ENCODE measurements at places on chromosomes 7 and 10.

DNA sequence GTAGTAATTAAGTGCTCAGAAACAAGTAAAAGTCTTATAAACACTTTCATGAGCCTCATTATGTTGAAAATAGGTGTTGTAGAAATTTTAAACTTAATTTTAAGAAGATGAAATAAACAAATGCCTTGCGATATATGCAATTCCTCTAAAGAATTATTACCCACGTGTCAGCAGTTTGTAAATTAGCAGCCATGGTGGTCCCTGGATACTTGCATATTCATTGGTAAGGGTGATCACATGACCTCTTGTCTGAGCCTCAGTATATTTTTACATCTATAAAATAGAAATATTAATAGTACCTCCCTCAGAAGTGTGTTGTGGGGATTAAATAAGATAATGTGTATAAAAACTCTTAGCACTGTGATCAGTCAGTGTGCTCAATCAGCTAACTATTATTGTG lies 141.5 kb upstream of the SVIL start:
- no peak for DNase-seq

GRCh38 chr10:100114976-100115770 lies 33.5 kb upstream of the CPN1 start:
- DNase-seq = no peak

DNA sequence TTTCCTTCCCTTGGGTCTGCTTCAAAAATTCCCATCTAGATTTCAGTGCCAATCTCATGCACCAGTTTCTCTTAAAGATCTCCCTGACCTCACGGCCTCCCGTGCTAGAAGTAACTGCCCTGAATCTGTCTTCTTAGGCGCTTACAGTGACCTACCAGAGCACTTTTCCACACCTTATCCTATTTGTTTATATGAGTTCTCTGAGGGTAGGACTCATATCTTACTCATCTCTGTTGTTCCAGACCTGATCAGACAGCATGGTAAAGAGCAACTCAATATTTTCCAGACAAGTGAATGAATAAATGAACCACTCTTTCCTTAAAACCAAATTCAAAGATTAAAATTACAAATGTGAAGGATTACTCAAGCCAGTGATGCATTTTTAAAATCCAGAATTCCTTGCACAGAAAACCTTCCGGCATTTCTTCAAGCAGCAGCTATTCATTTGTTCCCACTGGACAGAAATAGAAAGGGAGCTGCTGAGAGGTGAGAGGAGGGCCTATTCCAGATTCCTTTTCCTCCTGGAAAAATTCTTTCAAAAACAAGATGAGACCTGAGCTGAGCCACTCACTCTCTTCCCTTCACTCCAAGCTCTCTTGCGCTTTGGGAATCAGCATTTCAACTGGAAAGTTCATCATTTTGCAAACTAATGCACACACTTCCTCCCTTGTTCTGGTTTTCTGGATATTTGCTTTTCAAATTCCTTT lies 94.6 kb downstream of the ELMO1 start:
- no peak for DNase-seq

- DNase-seq = no peak
These were observed 177.4 kb downstream of the ADK start for GRCh38 chr10:74328388-74328787.

DNA sequence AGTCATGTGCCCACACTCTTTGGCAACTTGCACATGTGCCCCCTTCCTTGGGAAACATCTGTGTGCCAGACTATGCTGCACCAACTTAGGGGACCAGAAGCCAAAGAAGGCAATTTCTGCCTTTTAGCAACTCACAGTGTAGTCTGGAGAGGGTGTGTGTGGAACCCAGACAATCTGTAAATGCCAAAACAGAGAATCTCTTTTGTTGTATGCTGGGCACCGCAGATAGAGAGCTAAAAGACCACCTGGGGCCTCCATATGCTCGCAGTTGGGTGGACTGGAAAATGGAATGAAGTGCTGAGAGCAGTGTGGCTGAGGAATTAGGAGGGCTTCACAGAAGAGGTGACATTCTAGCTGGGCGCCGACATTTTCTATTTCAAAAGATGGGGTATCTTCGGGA lies 26.4 kb downstream of the UBTD1 start:
- DNase-seq = no peak

DNA sequence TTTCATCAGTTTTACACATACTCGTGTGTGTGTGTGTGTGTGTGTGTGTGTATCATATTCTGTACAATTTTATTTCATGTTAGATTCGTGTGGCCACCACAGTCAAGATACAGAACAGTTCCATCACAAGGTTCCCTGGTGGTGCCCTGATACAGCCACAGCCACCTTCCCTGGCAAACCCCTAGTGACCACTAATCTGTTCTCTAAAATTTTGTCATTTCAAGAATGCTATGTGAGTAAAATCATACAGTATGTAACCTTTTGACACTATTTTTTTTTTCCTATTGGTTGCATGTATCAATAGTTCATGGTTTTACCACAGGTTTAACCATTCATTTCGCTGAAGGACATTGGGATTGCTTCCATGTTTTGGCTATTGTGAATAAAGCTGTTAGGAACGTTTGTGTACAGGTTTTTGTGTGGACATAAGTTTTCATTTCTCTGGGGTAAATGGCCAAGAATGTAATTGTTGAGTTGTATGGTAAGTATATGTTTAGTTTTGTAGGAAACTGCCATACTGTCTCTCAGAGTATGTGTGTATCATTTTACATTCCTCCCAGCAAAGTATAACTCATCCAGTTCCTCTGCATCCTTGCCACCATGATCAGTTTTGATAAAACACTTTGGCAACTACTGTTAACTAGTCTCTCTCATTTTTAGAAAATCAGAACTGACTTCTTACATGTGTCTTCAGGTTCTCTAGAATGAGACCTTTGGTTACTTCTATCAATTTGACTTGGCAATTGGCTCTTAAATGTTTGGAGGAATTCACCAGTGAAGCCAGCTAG lies 20.6 kb downstream of the KLHDC10 start:
- no peak for DNase-seq

DNA sequence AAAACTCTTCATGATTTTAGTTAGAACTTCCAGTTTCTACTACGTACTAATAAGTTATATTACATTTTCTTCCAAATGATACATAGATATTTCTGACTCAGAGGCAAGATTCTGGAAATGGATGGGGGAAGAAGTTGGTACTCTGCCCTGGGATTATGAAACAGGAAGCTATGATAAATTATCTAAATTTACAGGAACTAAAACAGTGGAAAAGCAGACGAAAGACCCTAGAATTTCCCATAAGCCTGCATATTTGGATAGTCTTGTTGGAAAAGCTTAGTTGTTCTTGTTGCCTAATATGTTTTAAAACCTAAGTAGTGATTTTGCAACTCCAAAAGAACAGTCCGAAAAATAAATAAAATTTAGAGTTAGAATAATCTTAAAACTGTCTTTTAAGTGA lies 21.8 kb downstream of the CFAP69 start:
- DNase-seq = no peak

- DNase-seq = no peak
These were observed 1189.2 kb downstream of the TYW1 start for GRCh38 chr7:68185631-68186456.

GRCh38 chr10:11625019-11625735 lies 13.7 kb upstream of the USP6NL start:
- DNase-seq = no peak

- no peak for DNase-seq
These were observed 16.5 kb downstream of the KIF5B start for GRCh38 chr10:32039734-32040133.

- no peak for DNase-seq
These were observed 135.9 kb downstream of the PCDH15 start for GRCh38 chr10:54665095-54665494.

- no peak for DNase-seq
These were observed 269.5 kb downstream of the TSPAN12 start for GRCh38 chr7:120588416-120588815.

- DNase-seq = no peak
These were observed 32.6 kb downstream of the LHPP start for GRCh38 chr10:124494046-124494807.

DNA sequence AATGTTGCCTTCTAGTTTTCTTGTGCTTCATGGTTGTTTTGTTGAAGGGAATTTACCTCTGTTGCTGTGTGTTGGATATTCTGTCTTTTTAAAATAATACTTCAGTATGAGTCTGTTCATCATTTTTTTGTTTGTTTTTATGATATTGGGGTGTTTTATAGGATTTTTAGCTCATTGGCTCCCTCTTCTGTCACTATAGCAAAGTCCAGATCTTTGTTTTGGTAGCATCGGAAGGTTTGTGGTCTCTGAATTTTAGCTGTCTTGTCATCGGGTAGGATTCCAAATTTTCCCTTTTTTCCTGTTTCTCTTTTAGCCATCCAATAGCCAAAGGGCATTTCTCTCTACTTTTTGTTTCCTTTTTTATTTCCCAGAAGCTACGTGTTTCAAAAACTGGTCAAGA lies 91.4 kb downstream of the EXOC4 start:
- DNase-seq = no peak

GRCh38 chr10:100912605-100913469 lies at the start of gene SLF2:
TSS of gene SLF2 (plus strand) at chr10:100912963. CDS start at chr10:100913111, 148 bp downstream.
- peak; percentile 92 for DNase-seq

DNA sequence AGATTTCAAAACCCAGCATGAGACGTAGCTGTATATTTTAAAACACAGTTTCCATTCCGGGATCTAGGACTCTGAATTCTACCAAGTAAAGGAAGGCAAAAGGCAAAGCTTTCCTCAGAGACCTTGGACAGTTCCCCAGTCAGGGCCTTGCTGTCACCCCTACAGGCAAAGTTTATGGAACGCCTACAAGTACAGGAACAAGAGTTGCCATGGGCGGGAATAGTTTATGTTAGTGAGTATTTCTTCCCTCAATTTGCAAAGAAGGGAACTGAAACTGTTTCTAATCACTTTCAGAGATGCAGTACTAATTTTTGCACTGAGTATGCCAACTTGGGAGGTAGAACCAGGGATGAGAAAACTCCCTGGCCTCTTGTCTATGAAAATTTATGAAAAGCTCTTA lies 68.2 kb upstream of the LRGUK start:
- DNase-seq = no peak

GRCh38 chr7:3065724-3066143 lies 22.1 kb upstream of the CARD11 start:
- DNase-seq = no peak

DNA sequence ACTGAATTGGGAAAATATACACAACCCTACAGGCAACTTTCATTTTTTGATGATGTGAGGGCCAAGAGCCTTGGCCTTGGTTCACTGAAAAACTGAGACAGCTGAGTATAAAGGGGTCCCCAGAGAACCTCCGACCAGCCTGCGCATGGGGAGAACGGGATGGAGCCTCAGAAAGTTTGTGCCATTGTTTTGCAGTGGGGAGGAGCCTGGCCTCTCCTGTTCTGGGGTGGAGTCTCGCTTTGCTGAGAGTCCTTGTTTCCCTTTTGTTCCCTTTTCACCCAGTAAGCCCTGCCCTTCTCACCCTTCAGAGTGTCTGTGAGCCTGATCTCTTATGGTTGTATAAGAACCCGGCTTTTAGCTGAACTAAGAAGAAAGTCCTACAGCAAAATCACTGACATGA lies 193.2 kb upstream of the AKR1E2 start:
- no peak for DNase-seq

DNA sequence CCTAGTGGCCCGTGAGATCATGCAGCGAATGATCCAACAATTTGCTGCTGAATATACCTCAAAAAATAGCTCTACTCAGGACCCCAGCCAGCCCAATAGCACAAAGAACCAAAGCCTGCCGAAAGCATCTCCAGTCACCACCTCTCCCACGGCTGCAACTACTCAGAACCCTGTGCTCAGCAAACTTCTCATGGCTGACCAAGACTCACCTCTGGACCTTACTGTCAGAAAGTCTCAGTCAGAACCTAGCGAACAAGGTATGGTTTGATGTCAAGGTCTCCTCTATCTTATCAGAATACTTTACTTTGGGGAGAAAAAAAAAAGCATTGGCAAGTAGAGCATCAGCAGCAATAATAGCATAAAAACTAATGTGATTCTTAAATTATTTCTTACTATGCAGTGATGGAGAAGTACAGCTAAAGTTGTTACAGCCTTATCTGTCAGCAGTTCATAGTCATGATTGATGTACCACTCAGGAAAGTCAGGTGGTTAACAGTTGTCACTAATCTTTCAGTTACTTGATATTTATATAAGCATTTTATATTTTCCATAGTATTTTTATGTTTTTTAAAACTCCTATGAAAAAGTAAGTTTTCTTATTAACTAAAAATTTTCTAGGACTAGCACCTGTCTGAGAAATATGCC lies 117.1 kb downstream of the LCOR start:
- DNase-seq = no peak

DNA sequence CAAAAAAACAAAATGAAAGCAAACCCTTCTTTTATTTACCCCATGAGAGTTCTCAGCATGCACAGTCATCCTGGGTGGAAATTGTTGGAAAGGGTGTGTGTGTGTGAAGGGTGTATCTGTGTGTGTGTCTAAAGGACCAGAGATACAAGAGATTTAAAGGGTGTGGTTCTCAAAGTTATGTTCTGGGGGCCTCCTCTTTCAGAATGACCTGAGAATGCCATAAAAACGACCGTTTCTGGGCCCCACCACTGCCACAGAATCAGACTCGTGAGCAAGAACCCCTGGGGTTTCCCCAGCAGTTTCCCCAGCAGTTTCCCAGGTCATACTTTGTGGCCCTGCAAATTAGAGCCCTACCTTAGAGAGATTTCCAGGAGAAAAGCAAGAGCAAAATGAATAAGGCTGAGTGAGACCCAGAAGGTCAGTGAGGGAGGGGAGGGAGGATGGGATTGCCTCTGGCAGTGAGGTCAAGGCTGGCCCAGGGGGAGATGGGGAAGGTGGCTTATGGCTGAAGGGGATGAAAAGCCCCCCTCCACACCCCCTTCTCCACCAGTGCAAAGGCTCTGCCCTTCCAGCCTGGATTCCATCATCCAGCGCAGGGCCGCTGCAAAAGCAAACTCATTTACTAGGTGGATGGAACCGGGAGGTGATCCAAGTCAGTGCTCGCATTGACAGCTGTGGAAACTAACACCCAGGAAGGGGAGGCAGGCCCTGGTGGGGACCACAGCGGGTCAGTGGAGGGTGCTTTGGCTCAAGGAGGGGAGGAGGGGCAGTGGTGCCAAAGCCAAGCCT lies 10.2 kb downstream of the PYROXD2 start:
- no peak for DNase-seq

All from mesothelial cell of epicardium (in vitro differentiated cells).